Tibial nerve (tissue), 4 donors: ENCODE measurements at places on chromosomes 3 and 15.
A peak's percentile ranks its signal among the peaks of the same experiment; 100 is the strongest.

- no peaks in the 10 kb centered on the region for H3K36me3 ChIP-seq
- H3K27me3 ChIP-seq = no peaks in the 10 kb centered on the region
- DNase-seq = no peak
- no peak overlapping the region for H3K4me3 ChIP-seq
- H3K4me1 ChIP-seq = peaks cover 13% of the 10 kb centered on the region
These were observed 76.5 kb upstream of the SNRPA1 start for GRCh38 chr15:101371519-101371918.

DNA sequence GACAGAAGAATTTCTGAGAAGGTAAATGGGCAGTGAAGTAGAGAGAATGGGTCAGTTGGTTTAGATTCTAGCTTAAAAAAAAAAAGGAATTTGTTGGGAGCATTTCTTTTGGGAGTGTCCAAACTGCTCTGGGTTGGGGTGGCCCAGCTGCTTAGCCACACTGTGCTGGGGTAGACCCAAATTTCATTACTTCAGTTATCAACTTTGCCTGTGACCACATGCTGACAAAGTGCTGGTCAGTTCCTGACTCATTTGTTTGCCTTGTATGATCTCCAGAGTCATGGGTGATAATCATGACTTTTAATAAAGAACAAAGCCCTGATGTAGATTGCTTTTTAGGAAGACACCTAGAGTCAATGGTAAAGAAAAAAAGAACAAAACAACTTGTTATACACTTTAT lies 121.5 kb upstream of the FGF7 start:
- no peaks in the 10 kb centered on the region for H3K27me3 ChIP-seq
- no peak for DNase-seq
- no peak overlapping the region for H3K4me3 ChIP-seq
- no peaks in the 10 kb centered on the region for H3K4me1 ChIP-seq
- no peak overlapping the region for H3K27ac ChIP-seq

GRCh38 chr3:36521007-36521379 lies 140.7 kb downstream of the STAC start:
- no peaks in the 10 kb centered on the region for H3K36me3 ChIP-seq
- no peaks in the 10 kb centered on the region for H3K27me3 ChIP-seq
- H3K4me3 ChIP-seq = no peak overlapping the region
- DNase-seq = no peak
- no peak overlapping the region for H3K27ac ChIP-seq

GRCh38 chr3:47410801-47411646 lies 30.2 kb downstream of the PTPN23 start:
- H3K27me3 ChIP-seq = no peaks in the 10 kb centered on the region
- H3K27ac ChIP-seq = no peak overlapping the region
- no peak overlapping the region for H3K4me3 ChIP-seq
- DNase-seq = no peak
- peaks cover 100% of the 10 kb centered on the region for H3K36me3 ChIP-seq

GRCh38 chr15:82533801-82534200 lies 6.5 kb downstream of the RPS17 start:
- no peak for DNase-seq
- H3K27ac ChIP-seq = no peak overlapping the region
- H3K4me1 ChIP-seq = peaks cover 4% of the 10 kb centered on the region
- peaks cover 67% of the 10 kb centered on the region for H3K36me3 ChIP-seq

DNA sequence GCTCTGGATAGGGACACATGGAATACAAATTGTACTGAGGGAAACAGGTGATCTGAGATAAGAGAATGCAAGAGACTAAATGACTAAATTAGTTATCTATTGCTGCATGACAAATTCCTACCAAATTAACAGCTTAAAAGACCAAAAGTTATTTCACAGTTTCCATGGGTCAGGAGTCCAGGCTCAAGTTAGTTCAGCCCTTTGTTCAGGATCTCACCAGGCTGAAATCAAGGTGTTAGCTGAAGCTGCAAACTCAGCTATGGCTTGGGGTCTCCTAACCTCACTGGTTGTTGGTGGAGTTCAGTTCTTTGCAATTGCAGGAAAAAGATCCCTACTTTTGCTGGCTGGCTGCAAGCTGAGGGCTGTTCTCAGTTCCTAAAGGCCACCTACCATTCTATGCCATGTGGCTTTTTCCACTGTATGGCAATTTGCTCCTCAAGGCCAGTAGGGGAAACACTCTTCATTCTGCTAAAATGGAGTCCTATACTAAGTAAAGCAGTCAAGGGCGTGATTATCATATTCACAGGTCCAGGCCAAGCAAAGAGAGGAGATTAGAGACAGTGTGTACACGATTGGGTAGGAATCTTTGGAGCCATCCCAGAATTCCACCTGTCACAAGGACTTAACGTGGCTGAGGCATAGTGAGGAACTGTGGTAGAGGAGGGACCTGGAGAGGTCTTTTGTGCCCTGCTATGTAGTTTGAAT lies 53.7 kb downstream of the THRB start:
- no peak overlapping the region for H3K4me3 ChIP-seq
- no peak for DNase-seq
- no peaks in the 10 kb centered on the region for H3K27me3 ChIP-seq
- H3K4me1 ChIP-seq = no peaks in the 10 kb centered on the region

DNA sequence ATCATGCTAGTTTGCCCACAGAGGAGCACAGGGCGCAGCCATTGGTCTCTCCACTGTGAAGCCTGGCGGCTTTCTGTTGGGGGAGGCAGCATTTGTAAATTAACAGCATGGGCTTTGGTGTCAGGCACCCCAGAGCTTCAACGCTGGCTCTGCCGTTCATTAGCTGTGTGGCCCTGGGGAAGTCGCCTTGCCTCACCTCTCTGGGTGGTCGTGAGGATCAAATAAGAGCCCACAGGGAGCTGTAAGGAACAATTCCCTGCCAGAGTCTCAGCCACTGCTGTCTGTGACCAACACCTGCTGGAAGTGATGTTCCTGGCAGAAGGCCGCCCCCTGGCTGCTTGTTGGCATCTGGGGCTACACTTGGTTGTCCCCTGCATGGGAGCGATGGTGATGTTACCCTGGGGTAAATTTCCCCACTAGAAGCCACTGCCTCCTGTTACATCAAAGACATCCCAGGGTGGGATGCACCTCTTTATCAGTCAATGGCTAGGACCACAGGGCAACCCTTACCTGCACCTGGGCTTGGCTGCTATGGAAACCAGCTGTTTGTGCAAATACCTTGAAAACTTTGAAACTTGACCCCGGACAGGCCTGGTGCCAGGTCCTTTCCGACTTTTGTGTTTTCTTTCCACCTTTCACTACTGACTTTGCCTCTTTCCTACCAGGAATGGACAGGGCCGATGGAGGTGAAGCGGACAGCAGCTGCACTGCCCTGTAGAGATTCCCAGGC lies 36.9 kb downstream of the DNASE1L3 start:
- peaks cover 4% of the 10 kb centered on the region for H3K36me3 ChIP-seq
- no peak for DNase-seq
- H3K27me3 ChIP-seq = no peaks in the 10 kb centered on the region
- peaks cover 37% of the 10 kb centered on the region for H3K4me1 ChIP-seq
- H3K27ac ChIP-seq = peak overlapping the region; percentile 23

GRCh38 chr15:39585871-39586301 lies 5.0 kb downstream of the THBS1 start:
- H3K4me3 ChIP-seq = peak overlapping the region; percentile 6
- H3K27ac ChIP-seq = peak overlapping the region; percentile 32
- no peaks in the 10 kb centered on the region for H3K27me3 ChIP-seq
- peaks cover 70% of the 10 kb centered on the region for H3K4me1 ChIP-seq

GRCh38 chr3:146813496-146813895 lies 208.3 kb upstream of the PLSCR5 start:
- DNase-seq = no peak
- no peaks in the 10 kb centered on the region for H3K36me3 ChIP-seq
- no peak overlapping the region for H3K27ac ChIP-seq
- H3K4me3 ChIP-seq = no peak overlapping the region
- H3K4me1 ChIP-seq = no peaks in the 10 kb centered on the region

DNA sequence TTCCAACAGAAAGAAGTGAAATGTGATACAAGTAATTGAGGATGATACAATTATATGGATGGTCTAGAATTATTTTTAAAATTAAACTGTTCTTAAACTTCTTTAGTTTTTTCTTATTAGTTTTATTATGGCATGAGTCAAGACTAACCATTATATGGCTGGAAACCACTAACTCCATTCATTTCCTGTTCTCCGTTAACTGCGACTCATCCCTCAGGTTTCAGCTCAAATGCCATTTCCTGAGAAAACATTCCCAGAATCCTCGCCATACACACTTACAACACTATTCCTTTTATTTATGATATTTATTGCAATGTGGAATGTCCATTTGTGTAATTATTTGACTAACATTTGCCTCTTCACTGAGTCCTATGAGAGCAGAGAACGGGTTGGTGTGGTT lies 394.1 kb downstream of the SOX2 start:
- H3K4me3 ChIP-seq = no peak overlapping the region
- no peaks in the 10 kb centered on the region for H3K27me3 ChIP-seq
- H3K27ac ChIP-seq = no peak overlapping the region
- no peak for DNase-seq
- H3K36me3 ChIP-seq = no peaks in the 10 kb centered on the region

GRCh38 chr15:89459271-89460038 lies 36.9 kb downstream of the RHCG start:
- no peaks in the 10 kb centered on the region for H3K36me3 ChIP-seq
- no peak for DNase-seq
- H3K27me3 ChIP-seq = no peaks in the 10 kb centered on the region
- no peak overlapping the region for H3K27ac ChIP-seq

- H3K27ac ChIP-seq = no peak overlapping the region
- H3K4me3 ChIP-seq = no peak overlapping the region
- DNase-seq = no peak
- no peaks in the 10 kb centered on the region for H3K27me3 ChIP-seq
- H3K4me1 ChIP-seq = no peaks in the 10 kb centered on the region
- H3K36me3 ChIP-seq = no peaks in the 10 kb centered on the region
These were observed 9.2 kb downstream of the CD86 start for GRCh38 chr3:122064326-122064725.

DNA sequence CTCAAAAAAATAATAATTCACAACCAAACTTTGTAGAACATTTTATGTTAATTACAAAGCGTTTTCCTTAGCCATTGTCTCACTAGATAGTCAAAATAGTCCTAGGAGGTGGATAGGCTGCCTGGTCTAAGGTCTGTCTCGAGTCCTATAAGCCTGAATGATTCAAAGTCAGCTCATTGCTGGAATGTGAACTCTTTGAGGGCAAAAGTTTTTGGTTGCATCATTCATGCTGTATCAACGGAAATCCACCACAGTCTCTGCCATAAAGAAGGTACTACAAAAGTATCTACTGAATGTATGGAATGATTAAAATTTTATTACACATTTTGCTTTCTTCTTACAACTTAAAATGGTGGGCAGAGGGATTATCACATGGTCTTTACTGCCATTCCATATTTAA lies 387.3 kb upstream of the RARB start:
- H3K27ac ChIP-seq = no peak overlapping the region
- H3K27me3 ChIP-seq = no peaks in the 10 kb centered on the region
- H3K36me3 ChIP-seq = no peaks in the 10 kb centered on the region
- no peak overlapping the region for H3K4me3 ChIP-seq

DNA sequence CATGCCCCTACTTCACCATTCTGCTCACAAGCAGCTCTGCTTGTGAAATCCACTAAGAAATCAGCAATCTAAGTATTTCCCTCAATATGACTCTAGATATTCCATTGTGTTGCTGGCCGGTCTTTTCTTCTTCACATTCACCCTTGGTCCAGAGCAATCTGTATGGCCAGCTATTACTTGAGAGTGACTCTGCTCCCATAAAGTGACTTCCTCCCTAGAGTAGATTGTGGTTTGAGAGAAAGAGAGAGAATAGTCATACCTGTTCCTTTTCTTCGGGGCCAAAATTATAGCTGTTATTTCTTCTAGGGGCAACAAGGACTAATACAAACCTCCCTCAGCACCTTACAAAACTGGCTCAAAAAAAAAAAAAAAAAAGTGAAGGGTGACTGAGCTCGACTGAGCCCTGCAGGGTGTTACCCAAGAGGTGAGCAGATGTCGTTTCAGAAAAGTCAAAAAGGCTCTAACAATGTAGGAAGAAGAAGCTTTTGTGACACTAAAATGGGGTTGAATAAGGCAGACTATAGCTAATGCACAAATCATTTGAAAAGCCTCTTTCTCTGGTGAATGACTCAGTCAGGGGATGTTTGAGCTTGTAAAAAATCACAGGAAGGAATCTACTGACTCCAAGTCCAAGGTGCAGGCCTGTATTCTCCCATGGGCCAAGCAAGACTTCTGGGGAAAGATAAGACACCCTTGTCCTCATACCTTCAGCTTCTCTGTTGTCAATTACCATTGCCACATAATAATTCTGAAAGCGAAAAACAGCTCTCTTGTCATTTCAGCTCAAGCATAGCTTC lies 161.0 kb upstream of the SLC24A5 start:
- H3K4me3 ChIP-seq = no peak overlapping the region
- no peaks in the 10 kb centered on the region for H3K36me3 ChIP-seq
- no peaks in the 10 kb centered on the region for H3K4me1 ChIP-seq
- no peak for DNase-seq

DNA sequence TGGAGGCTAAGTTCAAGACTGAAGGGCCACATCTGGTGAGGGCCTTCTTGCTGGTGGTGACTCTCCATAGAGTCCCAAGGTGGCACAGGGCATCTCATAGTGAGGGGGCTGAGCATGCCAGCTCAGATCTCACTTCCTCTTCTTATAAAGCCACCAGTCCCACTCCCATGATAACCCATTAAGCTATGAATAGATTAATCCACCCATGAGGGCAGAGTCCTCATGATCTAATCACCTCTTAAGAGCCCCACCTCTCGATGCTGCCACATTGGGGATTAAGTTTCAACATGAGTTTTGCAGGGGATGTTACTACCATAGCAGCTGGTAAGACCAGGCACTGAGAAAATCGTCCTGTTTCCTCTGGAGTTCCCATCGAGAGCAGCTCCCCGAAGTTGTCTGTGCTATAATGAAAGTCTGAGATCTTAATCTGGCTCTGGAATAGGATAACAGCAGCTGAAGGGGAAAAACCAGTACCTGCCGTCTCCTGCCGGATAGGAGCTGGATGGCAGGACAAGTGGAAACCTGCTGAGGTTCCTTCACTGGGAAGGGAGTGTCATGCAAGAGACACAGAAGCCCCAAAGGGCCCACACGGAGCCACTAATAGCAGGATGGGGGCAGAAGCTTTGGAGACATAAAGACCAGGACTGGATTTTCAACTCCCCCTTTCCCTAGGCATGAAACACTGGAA lies 79.5 kb upstream of the EPHB3 start:
- no peaks in the 10 kb centered on the region for H3K4me1 ChIP-seq
- H3K27me3 ChIP-seq = no peaks in the 10 kb centered on the region
- H3K27ac ChIP-seq = no peak overlapping the region
- no peak for DNase-seq
